A673 (cell line): ENCODE measurements at places on chromosomes 11 and 22.

DNA sequence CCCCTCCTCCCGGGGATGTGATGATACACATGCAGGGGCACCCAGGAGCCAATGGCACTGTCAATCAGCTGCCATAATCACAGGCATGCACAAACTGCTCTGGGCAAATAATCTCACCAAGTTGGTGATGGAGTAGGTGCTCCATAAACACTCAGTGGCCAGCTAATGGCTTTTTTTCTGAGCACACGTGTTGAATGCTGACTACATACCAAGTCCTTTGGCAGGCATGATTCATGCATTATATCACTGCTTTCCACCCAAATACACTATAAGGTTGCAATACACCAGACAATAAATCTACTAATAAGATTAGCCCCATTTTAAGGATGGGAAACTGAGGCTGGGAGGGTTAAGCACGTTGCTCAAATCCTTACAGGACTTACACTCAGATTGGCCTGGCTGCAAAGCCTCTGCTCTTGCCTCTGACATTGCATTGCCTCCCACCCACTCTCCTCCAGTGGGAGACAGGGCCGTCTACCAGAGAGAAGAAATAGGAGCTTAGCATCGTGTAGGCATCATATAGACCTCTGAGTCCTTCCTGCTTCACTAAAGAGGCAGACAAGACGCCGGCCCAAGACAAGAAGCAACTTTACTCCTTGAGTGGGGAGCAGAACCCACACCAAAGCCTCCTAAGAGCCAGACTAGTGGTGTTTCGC, 32.7 kb upstream of the ACCSL start:
- H3K27ac ChIP-seq = no peak overlapping the region
- DNase-seq = no peak
- H3K4me1 ChIP-seq = no peaks in the 10 kb centered on the region
- H3K27me3 ChIP-seq = peaks cover 19% of the 10 kb centered on the region
- H3K4me3 ChIP-seq = no peak overlapping the region

GRCh38 chr22:40043081-40043480, 48.3 kb downstream of the FAM83F start:
- H3K27ac ChIP-seq = peak overlapping the region; percentile 73
- peaks cover 43% of the 10 kb centered on the region for H3K4me1 ChIP-seq
- H3K27me3 ChIP-seq = no peaks in the 10 kb centered on the region
- DNase-seq = peak; percentile 78

DNA sequence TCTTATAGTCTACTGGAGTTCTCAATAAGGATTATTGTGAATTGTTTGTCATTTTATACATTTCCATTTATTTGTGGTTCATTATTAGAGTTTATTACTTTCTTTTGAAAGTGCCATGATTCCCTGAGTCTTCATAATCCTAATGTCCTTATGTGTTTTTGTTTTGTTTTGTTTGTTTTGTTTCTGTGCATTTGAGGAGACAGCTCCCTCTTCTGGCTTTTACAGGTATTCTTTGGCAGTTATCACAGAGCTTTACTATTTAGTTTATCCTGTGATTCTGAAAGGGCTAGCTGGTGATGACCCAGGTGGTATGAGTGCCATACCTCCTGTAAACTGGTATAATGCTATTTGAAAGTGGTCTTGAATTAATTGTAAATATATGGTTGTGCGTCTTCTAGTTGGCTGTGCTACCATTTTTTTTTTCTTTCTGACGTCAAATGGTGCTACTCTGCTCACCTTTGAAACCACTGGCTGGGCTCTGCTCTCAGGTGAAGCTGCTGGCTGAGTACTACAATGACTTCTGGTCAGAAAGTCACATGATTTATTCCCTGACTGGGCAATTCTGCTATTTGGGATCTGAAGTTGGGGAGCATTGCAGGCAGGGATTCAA, 751.2 kb downstream of the JRKL start:
- H3K27ac ChIP-seq = no peak overlapping the region
- no peaks in the 10 kb centered on the region for H3K4me1 ChIP-seq
- H3K4me3 ChIP-seq = no peak overlapping the region
- DNase-seq = peak; percentile 53
- no peaks in the 10 kb centered on the region for H3K27me3 ChIP-seq

DNA sequence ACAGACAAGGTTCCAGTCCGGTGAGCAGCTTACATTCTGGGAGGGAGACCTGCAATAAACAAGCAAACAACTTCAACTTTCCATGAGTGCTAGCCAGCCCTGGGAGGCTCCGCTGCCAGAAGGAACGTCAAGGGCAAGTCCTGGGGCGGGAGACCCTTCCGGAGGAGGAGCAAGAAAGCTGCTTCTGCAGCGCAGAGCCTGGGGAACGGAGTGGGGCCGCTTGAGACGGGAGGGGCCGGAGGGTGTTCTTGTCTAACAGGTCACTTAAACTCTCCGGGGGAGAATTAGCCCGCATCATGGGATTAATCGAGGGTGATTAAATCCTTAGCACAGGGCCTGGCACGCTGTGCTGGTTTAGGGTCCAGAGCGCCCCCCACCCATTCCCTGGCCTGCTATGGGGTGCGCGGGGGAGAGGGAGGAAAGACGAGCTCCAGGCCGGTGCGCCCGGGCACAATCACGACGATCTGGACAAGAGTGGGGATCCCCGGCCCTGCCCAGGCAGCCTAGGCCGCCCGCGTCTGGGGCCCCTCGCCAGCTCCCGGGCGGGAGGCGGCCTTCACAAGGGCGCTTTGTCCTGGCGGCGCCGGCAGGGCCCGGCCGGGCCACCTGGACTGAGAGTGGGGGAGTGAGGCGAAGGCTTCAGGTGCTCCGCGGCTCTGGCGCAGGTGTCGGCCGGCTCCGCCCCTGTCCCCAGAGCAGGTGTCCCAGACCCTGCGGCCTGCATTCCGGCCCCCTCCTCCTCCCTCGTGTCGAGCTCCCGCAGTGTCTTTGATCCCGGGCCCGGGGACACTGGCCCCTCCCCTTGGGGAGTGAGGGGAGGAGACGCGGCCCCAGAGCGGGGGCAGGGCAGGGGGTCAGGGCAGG, 663 bp upstream of the LARGE2 start:
- H3K36me3 ChIP-seq = no peaks in the 10 kb centered on the region
- no peaks in the 10 kb centered on the region for H3K27me3 ChIP-seq
- peaks cover 13% of the 10 kb centered on the region for H3K4me1 ChIP-seq
- DNase-seq = peak; percentile 45
- no peak overlapping the region for H3K27ac ChIP-seq

GRCh38 chr11:82675838-82676237, 57.8 kb downstream of the FAM181B start:
- H3K36me3 ChIP-seq = no peaks in the 10 kb centered on the region
- H3K27me3 ChIP-seq = no peaks in the 10 kb centered on the region
- no peak overlapping the region for H3K27ac ChIP-seq
- no peak for DNase-seq
- no peaks in the 10 kb centered on the region for H3K4me1 ChIP-seq
- H3K4me3 ChIP-seq = no peak overlapping the region

GRCh38 chr11:73507086-73507485, 90.8 kb downstream of the FAM168A start:
- no peak overlapping the region for H3K27ac ChIP-seq
- H3K4me3 ChIP-seq = no peak overlapping the region
- H3K4me1 ChIP-seq = no peaks in the 10 kb centered on the region
- no peaks in the 10 kb centered on the region for H3K27me3 ChIP-seq

DNA sequence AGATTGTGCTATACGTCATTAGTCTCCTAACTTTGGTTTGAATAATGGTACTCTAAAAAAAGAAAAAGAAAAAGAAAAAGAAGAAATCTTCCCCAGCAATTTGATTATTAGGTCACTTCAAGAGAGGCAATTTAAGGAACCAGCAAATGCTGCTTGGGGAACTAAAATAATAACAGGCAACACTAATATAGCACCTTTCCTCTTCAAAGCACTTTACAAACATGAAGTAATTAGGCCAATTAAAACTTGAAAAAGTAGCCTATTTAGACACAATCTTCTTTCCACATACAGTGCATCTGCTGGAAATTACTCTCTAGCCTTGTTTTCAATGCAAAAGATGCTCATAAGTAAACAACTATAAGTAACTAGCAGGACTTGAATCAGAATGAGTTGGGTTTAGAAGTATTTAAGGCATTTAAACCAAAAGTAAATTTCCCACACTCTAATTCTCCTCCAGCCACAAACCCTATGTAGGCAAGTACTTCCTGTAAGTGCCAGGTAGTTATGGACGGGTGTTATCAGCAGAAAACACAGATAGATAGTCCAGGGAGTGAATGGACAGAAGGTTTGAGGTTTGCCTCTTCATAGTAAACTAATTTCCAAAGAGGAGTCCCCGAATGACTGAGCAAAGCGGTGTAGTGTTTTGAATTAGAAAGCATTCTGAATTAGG, 44.5 kb downstream of the LRRC4C start:
- no peak overlapping the region for H3K27ac ChIP-seq
- H3K27me3 ChIP-seq = no peaks in the 10 kb centered on the region
- no peaks in the 10 kb centered on the region for H3K4me1 ChIP-seq
- DNase-seq = no peak
- no peak overlapping the region for H3K4me3 ChIP-seq
- H3K36me3 ChIP-seq = no peaks in the 10 kb centered on the region

- H3K4me3 ChIP-seq = no peak overlapping the region
- H3K27ac ChIP-seq = no peak overlapping the region
- no peaks in the 10 kb centered on the region for H3K27me3 ChIP-seq
Observed at GRCh38 chr22:26838471-26838825, 181.1 kb downstream of the MIAT start.
